ENCODE measurements at places on chromosomes 5 and 9. TPM values are rescaled to one million over a fixed set of nuclear protein-coding genes. Genes with fewer than 3 reads are reported as not detected.
A peak's percentile ranks its signal among the peaks of the same experiment; 100 is the strongest.

DNA sequence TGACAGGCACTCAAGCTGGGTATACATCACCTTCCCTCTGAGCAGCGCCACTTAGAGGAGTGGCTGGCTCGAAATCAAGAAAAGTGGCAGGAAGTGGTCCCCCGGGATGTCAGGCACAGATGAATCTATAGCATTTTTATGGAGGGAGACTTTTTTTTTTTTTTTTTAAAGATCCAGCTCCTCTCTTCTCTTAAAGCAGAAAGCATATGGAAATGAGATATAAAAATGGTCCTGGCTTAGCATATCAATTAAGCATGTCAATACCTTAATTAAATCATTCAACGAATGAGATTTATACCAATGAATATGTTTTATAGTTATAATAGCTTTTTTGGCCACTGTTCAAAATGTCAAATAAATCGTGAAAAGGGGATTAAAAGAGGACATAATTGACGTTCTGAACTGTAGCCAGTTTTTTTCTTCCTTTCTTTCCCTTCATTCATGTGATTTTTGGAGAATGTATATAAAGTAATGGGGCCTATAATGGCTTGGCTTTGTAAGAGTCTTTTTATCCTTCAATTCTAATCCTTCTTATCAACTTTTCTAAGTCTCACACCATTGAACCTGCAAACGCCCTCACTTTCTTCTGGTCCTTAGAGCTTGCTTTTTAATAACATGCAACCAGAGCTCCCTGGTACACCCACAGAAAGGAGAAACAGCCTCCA, 319.2 kb upstream of the PANK3 start:
- DNase-seq, result no peak

Gene ARHGEF39
- 21.4 TPM for total RNA-seq

Gene SLIT3
- total RNA-seq, result 0.97 TPM

DNA sequence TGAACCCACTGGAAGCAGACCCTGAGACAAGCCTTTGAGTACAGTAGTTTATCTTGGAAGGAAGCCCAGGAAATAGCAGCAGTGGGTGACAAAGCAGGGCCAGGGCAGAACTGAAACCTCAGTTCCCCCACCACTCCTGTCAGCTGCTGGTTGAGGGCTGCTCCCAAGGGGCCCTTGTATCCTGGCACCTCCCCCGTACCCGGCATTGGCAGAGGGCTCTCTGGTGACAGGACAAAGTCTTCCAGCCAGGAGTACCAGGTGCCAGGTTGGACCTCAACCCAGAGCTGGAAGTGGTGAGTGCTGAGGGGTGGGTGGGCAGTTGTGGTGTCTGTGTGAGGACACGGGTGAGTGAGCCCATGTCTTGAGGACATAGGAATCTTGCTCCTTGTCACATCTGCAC, 123.3 kb downstream of the PHF2 start:
- no peak for DNase-seq

Gene SHROOM1
- 4.0 TPM for total RNA-seq

DNA sequence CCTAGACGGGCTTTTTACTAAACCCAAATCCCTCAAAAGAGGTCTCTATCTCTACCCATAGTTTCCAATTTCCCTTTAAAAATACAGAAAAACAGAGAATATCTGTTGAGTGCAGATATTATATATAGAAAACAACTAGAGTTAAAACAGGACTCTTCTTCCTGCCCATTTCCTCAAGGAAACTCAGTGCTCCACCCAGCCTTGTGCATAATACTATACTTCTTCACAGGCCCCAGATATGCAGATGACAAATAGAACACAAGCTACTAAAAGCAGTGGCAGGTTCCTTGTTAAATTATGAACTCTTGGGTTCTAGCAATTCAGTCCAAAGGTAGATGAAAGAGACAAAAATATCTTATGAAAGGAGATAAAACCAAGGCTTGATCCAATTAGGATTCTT, 200.2 kb downstream of the TSSK1B start:
- DNase-seq, result no peak

DNA sequence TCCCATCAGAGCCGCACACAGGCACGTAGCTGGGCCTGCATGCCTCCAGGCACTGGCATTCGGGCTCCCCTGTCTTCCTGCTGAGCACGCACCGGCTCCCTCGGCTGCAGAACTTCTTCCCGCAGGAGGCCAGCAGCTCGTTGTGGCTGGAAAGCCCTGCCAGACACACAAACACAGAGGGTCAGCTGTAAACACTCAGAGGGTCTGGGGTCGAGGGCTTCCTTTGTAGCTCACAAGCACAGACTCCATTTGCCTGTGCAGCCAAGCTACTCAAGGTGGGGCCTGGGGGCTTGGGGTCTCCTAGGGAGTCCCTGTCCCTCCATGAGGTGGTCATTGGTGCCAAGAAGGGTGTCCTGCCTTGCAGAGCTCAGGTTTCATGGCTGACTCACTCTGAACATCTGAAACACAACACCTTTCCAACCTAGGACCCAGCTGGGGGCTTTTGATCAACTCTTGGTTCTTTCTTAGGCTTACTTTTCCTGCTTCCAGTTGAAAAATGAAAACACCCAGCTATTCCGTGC, 211.4 kb downstream of the FSTL4 start:
- DNase-seq, result no peak

Gene LMX1B
- total RNA-seq, result 8.7 TPM

Gene IFNE
- not detected for total RNA-seq

- no peak for DNase-seq
Measured at GRCh38 chr9:642014-642413, 199.5 kb upstream of the DMRT1 start.

- no peak for DNase-seq
Measured at GRCh38 chr5:143188692-143189091, 214.8 kb downstream of the NR3C1 start.

- DNase-seq, result no peak
Measured at GRCh38 chr9:20988671-20989315, 42.6 kb downstream of the HACD4 start.

DNA sequence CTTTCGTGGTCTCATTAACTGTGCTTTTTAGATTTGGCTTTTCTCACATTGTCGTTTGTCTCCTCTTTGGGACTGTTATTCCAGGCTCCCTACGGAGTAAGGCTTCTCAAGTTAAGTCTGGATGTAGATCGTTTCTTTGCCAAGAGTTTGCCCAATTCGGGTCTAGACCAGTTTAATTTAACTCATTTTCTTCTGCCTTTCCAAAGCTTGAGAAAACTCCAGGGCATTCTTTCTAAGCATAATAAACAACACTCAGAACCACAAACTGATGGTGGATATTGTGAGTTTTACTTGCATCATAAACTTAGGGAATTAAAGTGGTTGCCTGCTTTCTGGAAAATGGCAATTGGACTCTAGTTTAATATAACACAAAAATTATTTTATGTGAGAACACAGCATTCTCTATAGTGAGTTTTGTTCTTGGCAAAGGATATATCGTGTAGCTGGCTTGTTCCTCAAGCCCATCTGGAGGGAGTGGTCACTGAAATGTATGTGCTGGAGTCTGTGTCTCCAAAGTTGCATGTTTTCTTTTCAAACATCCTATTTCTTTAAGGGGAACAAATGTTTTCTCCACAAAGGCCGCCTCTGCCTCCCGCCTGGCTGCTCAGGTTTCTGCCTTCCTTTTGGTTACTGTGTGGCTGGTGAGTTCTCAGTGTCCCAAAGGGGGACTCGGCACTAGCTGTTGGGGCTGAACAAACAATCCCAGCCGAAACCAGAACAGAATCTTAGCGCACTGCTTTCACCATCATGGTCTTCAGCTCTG, 211.3 kb upstream of the FBN2 start:
- DNase-seq, result no peak

DNA sequence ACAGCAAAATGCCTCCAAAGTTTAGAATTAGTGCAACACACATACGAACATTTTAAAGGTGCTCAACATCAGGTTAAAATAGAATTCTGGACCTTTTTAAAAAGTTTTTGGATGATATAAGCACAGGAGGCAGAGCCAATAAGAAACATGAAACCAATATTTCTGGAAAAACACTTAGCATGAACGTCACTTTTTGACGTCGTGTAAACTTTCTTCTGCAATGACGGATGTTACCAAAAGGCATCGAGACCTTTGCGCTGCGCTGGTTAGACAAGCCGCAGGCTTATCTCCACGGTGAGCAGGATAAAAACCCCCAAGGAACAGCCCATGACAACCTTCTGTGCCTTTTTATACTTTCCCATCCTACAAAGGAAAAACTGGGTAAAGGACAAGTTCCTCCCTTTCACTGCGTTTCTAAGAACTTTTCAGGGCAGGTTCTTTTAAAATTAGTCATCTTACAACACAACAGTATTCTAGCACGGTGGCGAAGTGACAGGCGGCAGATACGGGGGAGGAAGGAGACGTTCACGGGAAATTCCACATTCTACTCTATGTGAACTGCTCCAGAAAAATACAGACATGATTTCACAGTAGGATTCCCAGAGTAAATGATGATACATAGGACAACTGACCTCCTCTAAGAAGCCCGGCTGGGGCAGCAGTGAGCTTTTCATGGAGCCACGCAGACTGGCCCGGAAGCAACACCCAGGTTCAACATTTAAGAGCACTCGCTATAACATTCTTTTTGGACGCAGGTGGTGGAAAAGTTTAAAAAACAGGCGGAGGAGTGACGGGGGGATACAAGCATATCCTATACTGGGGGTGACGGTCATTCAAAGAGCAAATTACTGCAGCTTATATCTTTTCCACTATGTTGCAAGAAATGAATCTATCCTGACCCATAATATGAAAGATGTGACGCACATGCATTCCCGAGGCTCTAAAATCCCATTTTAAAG, 52.4 kb downstream of the USP20 start:
- no peak for DNase-seq

Gene SH3GL2
- total RNA-seq, result 0.67 TPM

- DNase-seq, result no peak
Measured at GRCh38 chr9:108865037-108865436, 3.0 kb downstream of the ACTL7A start.

DNA sequence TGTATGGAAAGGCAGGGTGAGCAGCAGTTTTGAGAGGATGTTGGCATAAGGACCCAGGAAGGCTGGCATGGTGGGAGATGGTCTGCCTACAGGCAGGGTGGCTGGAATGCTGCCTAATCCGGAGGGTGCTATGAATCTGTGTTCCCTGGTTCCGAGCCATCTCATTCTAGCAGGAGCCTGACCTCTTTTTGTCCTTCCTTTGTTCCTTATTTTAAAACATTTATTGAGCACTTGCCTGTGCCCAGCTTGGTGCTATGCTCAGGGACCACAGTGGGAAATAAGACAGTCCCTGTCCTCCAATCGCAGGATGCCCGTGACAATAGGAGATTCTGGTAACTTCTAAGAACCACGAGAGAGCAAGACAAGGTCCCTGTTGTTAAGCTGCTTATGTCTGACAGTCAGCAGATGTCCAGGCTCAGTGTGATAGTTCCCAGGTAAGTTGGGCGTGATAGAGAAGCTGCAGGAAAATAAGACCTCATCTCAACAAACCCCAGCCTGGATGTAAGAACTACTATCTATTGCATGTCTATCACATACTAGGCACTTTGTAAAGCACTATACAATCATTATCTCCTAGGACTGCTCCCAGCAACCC, 9.1 kb upstream of the ZBTB34 start:
- no peak for DNase-seq

- no peak for DNase-seq
Measured at GRCh38 chr5:106397700-106398099, 1273.0 kb downstream of the EFNA5 start.

DNA sequence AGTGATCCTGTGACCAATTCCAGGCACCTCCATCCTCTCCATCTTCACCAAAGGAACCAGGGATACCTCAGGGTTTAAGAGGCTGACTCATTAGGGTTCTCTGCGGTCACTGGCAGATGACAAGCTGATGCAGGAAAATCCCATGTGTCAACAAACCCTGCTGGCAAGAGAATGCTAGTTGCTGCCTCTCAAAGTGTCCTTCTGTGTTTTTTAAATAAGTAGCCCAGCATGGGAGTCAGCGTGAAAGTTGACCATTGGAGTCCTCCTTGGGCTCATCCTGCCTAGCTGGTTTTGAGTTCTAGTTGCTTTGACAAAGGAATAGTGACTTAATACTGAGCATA, 200.2 kb downstream of the SLIT3 start:
- peak; percentile 44 for DNase-seq

- peak; percentile 28 for DNase-seq
Measured at GRCh38 chr9:108272349-108272899, 583.4 kb downstream of the ACTL7B start.

DNA sequence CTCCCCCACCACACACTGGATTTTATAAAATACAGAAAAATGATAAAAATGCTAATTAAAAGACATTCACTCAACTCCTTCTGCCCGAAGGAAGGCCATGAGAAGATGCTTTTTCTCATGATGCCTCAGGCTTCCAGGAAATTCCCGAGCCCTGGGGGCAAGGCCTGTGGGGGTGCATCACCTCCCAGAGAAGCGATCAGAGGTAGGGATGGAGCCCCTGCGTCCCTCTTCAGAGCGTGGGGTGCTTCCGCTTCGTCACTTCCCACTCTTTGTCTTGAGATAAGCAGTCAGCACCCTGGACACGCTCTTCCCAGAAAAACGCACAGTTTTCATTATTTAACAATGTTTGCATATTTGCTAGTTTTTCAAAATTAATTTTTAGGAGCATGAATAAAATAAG, 33.3 kb upstream of the SH3PXD2B start:
- DNase-seq, result no peak

Gene PCDHA10
- total RNA-seq, result 0.11 TPM

Gene RECK
- 11.7 TPM for total RNA-seq

Gene RLN2
- 0.28 TPM for total RNA-seq
